ENCODE measurements at places on chromosomes 6 and 20.
A peak's percentile ranks its signal among the peaks of the same experiment; 100 is the strongest.

DNA sequence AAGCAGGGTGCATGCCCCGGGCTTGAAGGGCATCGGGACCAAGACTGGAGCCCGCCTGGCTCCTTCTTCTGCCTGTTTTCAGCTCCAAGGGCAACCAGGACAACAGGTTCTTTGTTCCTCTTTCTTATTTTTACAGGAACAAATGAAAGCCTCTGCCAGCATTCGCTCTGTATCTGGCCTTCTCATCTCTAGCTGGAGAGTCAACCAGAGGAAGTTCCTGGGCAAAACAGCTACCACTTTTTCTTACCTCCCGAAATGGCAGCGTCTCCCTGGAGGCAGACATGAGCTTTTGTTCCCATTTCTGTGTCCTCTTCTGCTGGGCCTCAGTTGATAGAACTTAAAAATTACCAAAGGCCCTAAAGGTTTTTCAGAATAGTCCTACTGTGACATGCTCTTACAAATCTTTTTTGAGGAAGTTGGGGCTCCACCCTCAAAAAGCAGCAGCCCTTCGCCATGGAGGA lies 74.1 kb upstream of the NAA20 start:
- DNase-seq, result no peak

- DNase-seq, result no peak
These were observed 53.9 kb downstream of the FAM120B start for GRCh38 chr6:170360476-170360875.

GRCh38 chr6:163840880-163841279 lies 426.4 kb downstream of the QKI start:
- no peak for DNase-seq

DNA sequence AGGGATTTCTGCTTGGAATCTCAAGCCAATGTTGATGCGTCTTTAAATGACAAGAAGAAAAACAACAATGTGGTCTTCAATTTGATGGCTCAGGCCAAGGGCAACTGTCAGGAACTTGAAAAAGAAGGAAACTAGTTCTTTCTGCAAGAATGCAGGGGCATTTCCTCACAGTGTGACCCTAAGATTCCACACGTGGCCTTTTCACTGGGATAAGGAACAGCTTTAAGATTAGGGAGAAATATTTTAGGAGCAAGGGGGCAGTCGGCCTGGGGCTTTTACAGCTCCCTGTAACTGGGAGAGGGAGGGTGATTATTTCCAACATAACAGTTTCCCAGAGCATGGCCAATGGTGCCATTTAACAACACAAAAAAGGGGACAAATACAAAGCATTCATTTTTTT lies 39.4 kb upstream of the MRPS10 start:
- DNase-seq, result no peak

DNA sequence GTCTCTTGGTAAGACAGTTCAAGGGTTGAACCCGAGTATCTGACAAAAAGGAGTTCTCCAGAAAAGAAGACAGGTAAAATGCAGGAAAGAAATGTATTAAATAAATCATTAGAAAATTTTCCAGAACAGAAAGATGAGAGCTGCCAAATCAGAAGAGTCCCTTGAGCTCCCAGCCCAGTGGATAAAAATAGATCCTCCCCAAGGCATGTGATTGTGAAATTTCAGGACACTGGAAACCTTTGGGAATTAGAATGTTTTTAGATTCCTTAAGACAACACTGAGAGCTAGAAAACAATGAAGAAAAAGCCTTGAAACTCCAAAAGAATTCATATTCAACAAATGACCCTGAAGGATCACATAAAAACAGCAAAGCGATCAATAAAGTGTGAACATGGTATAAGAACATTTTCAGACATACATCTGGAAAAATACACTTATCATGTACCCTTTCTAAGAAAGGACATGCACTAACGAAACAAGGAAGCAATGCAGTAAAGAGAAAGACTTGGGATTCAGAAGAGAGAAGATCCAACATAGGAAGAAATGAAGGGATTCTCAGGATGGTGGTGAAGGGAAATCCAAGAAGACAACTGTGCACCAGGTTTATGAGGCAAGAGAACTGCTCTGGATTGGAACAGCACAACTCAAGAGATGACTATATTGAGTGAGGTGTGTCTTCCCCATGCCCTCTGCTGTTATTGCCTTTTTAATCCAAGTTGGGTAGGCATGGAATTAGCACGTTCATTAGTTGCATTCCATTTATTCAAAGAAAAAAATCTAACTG lies 390.4 kb downstream of the SYNE1 start:
- no peak for DNase-seq

DNA sequence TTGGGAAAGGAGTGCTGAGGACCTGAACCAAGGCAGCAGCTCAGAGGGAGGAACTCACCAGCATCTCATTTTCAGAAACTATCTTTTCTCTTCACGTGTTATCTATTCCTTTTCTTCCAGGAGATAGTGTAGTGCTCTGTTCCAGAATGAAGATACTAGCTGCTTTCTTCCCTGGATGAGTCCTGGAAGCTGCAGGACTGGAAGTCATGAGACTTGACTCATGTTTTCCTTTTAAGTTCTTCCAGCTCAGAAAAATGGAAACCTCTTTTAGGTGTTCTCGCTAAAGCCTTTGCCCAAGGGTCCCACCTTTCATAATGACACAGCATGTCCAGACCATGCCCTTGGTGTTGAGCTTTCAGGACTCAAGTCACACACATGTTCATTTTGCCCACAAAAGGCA lies 106.7 kb downstream of the UNC5CL start:
- DNase-seq, result no peak

- DNase-seq, result no peak
These were observed 29.4 kb downstream of the TRPC4AP start for GRCh38 chr20:35063168-35063567.

DNA sequence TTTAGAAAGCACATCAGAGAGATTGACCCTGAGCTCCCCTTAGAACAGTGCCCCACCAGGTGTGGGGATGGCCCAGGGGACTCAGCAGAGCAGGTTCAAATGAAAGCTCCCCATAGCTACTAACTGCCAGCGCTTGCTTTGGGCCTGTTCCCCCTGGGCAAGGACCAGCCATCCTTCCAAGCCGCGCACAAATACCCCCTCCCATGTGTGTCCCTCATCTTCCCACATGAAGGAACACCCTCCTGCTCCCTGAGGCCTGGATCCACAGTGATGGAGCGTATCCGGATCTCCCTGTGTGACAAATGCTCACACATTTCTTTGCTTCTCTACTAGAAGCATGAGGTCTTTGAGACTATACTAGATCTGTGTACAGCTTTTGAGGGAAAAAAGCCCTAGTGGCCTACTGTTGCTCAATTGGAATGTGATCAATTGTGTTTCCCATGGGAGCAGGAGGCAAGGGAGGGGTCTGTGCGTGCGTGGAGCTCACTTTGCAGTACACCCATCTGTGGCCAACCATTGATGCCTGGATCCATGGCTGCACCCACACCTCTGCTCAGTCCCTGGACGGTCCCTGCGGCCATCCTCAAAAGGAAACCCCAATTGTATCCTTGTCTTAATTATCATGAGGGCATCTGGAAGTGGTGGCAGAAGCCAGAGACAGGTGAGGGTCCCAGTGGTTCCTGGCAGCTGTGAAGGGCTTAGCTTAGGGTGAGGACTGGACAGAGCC lies 1.4 kb upstream of the RAET1G start:
- no peak for DNase-seq

DNA sequence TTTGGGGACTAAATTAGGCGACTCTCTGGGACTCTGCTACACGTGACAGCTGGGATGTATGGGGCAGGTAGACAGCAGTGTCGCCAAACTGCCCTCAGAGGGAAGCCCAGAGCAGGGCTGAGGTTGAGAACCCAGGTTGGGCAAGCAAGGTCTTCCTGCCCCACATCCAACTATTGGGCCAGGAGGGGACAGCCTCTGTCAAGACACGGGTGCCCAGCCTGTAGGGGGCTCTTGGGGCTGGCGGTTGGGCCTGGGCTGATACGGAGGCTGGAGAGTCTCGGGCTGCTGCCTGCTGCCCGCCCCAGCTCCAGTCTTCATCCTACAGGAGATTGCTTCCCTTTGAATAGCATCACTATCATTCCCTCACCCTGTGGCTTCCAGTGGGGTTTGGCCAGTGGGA lies 33.3 kb downstream of the CPNE5 start:
- DNase-seq, result no peak

DNA sequence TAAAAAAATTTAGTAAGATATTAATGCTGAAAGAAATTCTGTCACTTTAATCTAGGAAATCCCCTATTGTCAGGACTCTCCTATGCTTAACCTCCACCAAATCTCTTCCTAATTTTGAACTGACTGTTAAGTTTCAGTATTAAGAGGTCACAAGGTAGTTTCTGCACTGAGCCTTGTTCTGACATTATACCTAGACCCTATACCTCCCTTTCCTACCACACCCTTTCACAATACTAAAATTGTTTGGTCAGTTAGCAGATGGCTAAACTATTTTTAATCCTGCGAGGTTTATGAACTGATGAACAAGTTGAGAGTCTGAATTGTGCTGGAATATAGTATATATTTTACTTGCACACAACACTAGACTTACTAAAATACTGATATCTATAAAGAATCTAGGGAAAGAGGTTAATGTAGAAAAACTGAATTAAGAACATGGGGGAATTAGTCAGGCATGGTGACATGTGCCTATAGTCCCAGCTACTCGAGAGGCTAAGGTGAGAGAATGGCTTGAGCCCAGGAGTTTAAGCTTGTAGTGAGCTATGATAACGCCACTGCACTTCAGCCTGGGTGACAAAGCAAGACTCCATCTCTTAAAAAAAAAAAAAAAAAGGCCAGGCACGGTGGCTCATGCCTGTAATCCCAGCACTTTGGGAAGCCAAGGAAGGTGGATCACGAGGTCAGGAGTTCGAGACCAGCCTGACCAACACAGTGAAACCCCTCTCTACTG lies 51.5 kb downstream of the HBS1L start:
- DNase-seq, result no peak

DNA sequence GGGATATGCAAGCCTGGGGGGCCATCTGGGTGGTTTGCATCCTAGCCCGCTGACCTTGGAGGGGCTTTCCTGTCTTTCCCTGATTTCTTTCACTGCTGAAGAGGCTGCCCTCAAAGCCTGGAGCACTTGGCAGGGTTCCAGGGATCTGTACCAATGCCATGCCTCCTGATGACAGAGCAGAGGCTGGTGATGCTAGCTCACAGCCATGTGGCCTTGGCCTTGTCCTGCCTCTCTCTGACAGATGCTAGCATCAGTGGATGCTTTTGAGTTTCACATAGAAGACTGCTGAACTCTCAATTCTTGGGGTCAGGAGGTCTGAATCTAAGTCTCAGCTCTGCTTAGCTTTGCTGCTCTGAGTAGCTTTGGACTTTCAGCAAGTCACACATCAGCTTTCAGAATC lies 21.9 kb upstream of the RREB1 start:
- DNase-seq, result peak; percentile 42

DNA sequence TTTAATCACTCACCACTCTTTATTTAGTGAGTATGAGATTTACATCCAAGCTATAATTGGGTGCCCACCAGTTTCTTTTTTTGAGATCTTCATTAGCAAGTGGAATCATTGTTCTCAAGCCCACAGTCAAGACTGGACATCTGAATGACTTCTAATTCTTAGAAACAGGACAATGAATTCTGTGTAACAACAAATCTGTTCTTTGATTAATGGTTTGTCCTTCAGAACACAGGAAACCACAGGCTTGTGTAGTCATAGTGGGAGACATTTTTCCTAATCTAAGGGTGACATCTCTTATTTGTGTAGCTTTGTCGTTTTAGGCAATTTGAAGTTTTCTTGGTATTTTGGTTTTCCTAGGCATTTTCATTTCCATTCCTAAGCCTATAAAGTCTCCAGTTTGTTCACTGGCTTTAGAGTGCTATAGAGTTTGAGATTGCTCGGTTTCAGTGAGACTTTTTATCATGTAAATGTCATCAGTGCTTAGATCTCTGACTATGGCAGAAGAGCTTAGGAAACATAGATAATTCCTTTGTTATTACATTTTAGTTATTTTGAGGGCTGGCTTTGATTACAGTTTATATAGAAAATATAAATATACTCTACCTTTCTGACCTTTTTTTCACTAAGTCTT lies 903.9 kb upstream of the MAP3K7 start:
- no peak for DNase-seq

GRCh38 chr20:6038256-6038655 lies 15.6 kb downstream of the LRRN4 start:
- no peak for DNase-seq

- no peak for DNase-seq
These were observed 39.3 kb downstream of the FOXA2 start for GRCh38 chr20:22545045-22545444.

DNA sequence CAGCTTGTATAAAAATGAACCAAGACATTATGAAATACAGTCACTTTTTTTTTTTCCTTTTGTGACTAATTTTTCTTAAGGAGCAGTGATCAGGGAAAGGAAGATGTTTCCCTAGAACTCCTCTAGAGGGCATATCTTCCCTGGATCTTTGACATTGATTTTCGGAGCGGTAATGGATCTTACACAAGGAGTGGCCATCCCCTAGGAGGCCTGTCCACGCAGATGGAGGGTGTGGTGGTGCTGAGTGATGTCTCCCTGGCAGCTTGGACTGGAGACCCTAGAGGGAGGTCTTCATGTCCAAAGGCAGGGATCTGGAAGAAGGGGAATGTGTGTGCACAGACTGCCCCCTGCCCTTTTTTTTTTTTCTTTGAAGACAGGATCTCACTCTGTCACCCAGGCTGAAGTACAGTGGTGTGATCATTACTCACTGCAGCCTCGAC lies 7.0 kb upstream of the KIFC1 start:
- DNase-seq, result peak; percentile 54

GRCh38 chr6:14929291-14929690 lies 316.6 kb upstream of the JARID2 start:
- DNase-seq, result no peak

DNA sequence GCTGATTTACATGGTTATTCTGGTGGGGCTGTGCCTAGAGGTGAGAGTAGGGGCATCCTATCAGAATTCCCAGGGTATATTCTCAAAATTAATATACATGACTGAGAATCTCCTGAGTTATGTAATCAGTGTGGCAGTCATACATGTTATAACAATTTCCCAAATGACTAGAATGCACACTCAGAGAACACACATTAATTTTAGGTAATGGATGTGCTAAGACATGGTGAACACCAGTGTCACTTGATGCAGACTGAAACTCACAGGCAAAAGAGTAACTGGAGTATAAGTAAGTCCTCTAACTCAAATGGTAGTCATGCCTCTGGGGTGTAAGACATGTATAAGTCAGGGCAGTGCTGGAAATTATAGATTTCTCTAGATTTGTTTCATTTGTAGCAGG lies 1198.4 kb upstream of the CITED2 start:
- no peak for DNase-seq

GRCh38 chr20:50595988-50596693 lies 86.0 kb downstream of the PTPN1 start:
- DNase-seq, result peak; percentile 15

GRCh38 chr6:13404228-13404891 lies 76.0 kb upstream of the TBC1D7 start:
- no peak for DNase-seq

- DNase-seq, result no peak
These were observed 46.1 kb downstream of the POU3F2 start for GRCh38 chr6:98880486-98880885.

DNA sequence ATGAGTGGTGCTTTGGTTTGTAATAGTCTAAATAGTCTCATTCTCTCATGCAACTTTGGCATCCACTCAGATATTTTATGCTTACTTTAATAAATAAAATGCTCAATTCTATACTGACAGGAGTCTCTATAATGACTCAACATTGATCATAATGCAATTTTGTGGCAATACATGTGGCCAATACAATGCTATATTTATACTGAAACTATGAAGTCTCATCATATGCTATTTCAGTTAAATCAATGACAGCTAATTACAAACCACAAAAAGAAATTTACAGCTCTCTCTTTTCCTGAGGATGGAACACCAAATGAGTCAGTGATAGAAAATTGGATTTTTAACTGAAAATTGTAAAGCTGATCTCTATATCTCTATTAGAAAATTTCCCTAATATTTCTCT lies 77.1 kb downstream of the WASF1 start:
- DNase-seq, result no peak

- DNase-seq, result no peak
These were observed 176.6 kb downstream of the TRIM27 start for GRCh38 chr6:28747083-28747630.
